ENCODE measurements at places on chromosomes 5 and 9.

DNA sequence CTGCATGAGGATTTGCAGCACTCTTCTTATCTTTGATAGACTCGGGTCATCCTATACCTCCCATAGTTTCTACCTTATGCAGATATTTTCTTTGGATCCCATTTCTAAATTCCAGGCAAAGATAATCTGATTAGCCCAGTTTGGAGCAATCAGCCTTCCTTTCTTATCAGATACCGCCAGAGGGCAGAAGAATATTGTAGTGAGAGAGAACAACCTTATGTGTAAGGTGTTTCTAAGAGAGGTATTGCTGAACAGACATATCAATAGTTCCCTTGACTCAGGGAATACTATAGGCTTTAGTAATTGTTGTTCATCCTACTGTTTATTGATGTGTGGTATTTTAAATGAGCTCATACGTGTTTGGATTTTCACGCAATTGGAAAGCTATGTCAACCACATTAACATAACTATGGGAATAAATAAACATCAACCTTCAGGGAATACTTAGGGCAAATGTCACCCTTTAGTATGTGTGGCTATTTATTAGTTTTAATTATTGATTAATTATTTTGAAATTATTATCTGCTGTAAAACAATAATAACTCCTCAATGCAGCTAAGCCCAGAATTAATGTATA, 1435.2 kb upstream of the CDH9 start:
- H3K4me1 ChIP-seq: no peaks in the 10 kb centered on the region
- no peaks in the 10 kb centered on the region for H3K27me3 ChIP-seq
- no peak for DNase-seq
- H3K4me3 ChIP-seq: no peak overlapping the region

DNA sequence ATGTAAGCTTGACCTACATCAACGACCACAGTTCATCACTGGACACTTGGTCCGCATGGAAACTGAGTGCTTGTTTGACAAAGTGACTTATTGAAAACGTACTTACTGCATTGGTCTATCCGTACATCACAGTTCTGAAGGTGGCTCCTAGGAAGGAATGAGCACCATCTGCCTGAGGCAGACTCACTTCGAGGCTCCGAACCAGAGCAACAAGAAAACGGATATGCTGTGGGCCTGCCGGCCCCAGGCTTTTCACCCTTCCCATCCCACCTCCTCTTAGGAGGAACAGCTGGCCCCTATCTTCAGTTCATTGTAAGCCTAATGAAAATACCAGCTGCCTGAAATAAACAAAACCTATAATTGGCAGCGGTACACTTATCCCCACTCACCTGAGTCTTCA, 67.2 kb upstream of the TSLP start:
- H3K4me3 ChIP-seq: no peak overlapping the region
- no peak for DNase-seq
- H3K36me3 ChIP-seq: no peaks in the 10 kb centered on the region
- H3K27ac ChIP-seq: no peak overlapping the region

DNA sequence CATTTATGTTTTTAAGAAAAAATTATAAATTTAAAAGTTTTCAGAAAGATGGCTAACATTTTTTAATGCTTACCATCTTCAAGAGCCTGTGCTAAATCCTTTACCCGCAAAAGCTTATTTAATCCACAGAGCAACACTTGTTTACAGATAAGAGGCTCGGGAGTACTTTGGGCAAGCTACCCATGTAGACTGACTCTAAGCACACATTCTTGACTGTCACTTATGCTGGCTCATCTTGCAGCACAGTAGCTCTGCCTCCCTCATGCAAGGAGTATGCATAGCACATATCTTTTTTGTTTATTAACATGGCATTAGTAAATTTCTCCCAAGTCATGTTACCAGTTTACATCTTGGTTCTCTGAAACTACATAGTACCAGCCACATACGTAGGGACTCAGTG, 14.7 kb downstream of the SH3RF2 start:
- H3K4me1 ChIP-seq: no peaks in the 10 kb centered on the region
- H3K27me3 ChIP-seq: no peaks in the 10 kb centered on the region
- no peak for DNase-seq
- no peaks in the 10 kb centered on the region for H3K36me3 ChIP-seq

DNA sequence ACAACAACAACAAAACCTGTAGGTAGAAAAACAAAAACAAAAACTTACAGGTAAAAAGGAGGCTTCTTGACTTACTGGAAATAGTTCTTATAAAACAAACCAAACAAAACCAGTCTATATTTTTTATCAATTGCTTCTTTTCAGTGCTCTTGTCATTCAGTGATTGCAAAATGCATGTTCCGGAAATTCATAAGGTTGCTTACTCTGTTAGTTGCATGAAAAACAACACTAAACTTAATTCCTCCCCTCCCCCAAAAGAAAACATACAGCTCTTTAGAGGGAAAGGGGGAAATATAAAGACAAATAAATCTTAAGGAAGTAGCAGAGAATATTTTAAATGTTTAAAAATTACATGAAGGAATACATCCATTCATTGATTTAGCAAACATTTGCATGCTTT, 19.1 kb downstream of the CPEB4 start:
- no peaks in the 10 kb centered on the region for H3K27me3 ChIP-seq
- peaks cover 3% of the 10 kb centered on the region for H3K4me1 ChIP-seq
- no peak for DNase-seq
- H3K36me3 ChIP-seq: no peaks in the 10 kb centered on the region
- no peak overlapping the region for H3K27ac ChIP-seq

Data from ovary (tissue), 10 donors.